ENCODE measurements at places on chromosomes 7 and 10.

DNA sequence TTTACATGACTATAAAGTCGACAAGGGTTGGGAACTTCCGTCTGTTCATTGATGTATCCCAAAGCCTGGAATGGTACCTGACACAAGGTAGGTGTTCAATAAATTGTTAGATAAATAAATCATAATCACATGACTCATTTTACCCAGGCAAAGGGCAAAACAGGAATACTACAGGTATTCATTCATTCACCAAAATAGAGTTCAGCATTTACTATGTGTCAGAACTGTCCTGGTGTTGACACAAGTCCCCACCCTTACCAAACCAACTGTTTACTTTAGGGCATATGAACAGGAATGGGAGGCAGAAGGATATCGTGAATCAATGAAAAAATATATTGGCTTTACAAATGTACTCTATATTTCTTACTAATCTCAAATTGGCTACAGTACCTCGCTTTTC is 666 bp upstream of the YAE1 start:
- no peak for DNase-seq

DNA sequence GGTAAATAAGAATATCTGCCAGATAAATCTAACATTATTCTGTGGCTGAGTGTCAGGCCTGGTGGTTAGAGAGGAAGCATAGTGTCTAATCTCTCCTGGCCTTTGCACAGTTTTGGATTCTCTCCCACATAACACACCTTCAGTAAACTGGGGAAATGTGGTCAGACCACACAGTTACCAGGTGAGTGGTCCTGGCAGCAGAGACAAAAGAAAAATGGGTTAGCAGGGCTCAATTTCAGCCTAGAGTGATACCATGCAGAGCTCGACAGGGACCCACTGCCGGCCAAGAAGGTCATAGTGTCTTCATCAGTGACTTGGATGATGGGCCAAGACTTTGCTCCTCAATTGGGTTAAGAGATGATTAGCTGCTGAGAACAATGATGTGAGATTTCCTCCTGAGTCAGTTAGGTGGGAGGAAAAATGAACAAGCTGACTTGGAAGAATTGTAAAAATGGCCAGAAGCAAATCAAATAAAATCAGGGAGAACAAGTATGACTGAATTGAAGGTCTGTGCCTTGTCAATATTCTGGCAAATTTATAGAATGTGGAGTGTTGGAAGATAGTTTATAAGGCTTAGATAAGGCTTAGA is 69.2 kb upstream of the EFCAB10 start:
- DNase-seq: no peak

DNA sequence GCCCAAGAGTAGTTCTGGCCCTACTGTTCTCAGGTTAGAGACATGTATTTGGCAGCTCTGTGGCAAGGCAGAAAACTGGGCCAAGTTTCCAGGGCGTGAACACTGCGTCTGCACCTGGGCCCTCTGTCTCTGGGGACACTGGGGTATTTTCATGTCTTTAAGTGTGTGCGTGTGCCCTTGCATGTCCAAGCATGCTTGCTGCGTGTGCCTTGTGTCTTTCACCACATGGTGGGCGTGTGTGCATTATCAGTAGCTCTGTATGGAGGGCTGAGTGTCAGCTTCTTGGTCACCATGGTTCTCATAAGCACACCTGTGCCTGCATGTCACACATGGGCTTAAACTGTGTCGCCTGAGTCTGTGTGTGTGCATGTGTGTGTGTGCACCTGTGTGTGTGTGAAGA is 69.3 kb downstream of the HIPK2 start:
- no peak for DNase-seq

DNA sequence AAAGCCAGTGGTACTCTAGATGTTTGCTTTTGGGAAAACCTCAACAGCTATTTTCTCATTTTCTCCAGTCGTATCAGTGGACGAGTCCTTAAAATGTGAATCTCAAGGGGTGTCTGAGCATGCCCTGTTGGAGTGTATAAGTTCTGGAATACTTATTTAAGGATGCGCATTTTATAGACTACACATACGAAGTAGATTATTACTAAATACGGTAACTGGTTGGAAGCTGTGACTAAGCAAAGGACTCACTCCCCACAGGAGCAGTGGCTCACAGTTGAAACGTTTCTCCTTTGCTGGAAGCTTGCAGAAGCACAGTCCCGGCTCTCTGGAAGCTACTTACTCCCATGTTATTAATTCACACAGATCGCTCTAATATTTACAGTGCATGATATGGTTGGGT is 90.8 kb upstream of the DNAJB6 start:
- DNase-seq: no peak

DNA sequence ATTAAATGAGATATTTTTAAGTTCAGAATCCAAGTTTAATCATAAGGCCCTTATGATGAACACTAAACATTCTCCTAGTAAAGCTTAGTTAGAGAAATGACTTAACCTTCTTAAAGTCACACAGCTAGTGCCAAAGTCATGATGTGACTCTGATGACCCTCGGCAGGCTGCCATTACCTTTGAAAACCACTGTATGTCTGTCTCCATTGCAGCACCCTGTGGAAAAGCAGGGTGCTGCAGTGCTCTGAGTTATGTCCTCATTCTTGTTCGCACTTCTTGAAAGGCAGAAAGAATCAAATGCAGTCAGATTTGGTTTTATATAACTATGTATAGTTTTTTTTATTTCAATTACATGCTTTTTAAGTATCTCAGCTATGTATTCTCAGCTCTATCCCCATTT is 105.0 kb downstream of the PHTF2 start:
- DNase-seq: no peak

DNA sequence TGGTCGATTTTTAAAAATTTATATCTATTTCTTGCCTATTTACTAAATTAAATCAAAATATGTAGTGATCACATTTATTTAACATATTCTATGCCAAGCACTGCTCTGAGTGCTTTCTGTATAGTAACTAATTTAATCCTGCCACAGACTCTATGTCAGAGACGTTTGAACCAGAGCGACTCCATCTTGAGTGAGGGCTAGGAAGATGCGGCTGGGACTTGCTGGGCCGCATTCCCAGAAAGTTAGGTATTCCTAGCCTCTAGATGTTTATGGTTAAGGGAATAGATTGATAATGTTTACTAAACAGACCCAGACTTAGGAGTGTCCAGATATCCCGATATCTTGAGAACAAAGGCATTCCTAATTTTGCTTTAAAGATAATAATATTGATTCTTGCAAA is 3.2 kb upstream of the GSTO1 start:
- no peak for DNase-seq

- no peak for DNase-seq
These were observed 19.5 kb upstream of the RHEB start for GRCh38 chr7:151539088-151539671.

DNA sequence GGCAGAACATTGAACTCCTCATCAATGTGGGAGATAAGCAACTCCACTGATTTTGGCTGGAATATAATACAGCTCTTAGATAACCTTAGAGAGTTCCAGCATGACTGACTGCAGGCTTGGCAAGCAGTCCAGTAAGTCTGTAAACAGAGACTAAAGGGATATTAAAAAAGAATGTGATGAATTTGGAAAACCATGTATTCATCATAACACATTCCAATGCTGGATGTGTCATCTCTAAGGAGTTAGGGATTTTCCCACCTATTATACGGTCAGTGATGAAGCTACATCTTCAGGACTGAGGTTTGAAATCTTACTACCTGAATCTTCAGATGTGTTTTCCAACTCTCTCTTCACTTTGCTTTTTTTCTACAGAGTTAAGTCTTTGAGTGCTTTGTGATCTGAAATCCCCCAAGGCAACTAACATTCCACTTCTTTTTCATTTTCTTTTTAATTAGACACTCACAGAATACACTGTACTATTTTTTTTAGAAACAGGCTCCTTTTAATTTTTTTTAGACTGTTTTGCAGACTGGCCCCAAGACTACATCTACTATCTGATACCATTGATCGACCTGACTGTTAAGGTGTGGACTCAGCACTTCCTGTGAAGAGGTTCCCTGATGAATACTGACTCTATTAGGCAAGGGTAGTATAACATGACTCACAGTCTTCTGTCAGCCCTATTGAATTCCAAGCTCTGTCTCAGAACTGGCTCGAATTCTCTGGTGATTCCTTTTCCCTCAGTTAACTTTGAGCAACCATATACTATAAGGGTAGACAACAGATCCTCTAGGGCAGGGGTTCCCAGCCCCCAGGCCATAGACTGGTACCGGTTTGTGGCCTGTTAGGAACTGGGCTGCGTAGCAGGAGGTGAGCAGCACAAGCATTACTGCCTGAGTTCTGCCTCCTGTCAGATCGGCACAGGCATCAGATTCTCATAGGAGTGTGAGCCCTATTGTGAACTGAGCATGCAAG is 678.2 kb downstream of the GRM8 start:
- no peak for DNase-seq

DNA sequence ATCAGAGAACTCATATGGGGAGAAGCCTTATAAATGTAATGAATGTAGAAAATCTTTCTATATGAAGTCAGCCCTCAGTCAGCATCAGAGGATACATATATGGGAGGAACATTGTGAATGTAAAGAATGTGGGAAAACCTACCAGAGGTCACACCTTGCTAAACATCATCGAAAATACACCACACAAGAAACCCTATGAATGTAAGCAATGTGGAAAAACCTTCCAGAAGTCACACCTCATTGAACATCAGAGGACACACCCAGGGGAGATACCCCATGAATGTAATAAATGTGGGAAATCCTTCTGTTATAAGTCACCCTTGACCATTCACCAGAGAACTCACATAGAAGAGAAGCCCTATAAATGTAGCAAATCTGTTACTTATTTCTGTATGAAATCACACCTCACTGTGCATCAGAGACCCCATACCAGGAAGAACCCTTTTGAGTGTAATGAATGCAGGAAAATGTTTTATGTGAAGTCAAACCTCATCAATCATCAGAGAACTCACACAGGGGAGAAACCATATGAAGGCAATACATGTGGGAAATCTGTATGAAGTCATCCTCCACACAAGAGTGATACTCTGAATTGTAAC is 30.8 kb downstream of the ZNF12 start:
- no peak for DNase-seq

GRCh38 chr7:71131256-71132126 is 453 bp upstream of the GALNT17 start:
- DNase-seq: peak; percentile 28

DNA sequence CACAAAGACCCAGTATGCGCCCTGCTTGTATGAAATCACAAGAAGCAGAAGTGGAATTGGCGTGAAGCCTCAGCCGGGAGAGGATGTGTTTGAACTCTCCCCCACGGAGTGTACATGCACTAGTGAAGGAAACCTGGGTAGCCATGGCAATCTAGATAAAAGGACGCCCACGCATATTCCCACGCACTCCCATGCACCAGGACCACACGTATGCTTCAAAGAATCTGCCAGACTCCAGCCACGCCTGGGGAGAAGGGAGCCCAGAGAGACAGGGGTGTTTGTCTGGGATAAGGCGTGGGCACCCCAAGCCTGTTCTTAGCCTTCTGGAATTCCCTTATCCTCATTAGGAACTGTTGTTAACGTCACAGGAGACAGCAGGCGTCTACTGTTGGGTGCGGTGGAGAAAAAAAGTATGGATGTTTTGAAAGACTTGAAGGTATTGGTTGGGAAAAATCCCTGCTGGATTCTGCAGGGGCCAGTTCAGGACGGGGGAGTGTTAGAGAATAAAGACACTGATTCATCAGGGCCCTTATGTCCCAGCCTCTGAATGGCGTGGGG is 28.9 kb upstream of the ECHDC3 start:
- no peak for DNase-seq

DNA sequence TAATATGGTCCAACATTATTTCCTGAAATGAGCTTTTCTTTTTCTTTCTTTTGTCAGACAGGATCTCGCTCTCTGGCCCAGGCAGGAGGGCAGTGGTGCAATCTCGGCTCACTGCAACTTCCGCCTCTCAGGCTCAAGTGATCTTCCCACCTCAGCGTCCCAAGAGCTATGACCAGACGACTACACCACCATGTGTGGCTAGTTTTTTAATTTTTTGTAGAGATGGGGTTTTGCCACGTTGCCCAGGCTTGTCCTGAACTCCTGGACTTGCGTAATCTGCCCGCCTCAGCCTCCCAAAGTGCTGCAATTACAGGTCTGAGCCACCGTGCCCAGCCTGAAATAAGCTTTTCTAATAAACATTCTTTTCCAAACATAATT is 48.6 kb downstream of the CUL2 start:
- no peak for DNase-seq

GRCh38 chr7:121278120-121279021 is 50.4 kb upstream of the WNT16 start:
- DNase-seq: no peak

- no peak for DNase-seq
These were observed 93.3 kb downstream of the CUL2 start for GRCh38 chr10:34996843-34997242.

GRCh38 chr7:87318741-87319140 is 26.7 kb upstream of the CROT start:
- DNase-seq: no peak

DNA sequence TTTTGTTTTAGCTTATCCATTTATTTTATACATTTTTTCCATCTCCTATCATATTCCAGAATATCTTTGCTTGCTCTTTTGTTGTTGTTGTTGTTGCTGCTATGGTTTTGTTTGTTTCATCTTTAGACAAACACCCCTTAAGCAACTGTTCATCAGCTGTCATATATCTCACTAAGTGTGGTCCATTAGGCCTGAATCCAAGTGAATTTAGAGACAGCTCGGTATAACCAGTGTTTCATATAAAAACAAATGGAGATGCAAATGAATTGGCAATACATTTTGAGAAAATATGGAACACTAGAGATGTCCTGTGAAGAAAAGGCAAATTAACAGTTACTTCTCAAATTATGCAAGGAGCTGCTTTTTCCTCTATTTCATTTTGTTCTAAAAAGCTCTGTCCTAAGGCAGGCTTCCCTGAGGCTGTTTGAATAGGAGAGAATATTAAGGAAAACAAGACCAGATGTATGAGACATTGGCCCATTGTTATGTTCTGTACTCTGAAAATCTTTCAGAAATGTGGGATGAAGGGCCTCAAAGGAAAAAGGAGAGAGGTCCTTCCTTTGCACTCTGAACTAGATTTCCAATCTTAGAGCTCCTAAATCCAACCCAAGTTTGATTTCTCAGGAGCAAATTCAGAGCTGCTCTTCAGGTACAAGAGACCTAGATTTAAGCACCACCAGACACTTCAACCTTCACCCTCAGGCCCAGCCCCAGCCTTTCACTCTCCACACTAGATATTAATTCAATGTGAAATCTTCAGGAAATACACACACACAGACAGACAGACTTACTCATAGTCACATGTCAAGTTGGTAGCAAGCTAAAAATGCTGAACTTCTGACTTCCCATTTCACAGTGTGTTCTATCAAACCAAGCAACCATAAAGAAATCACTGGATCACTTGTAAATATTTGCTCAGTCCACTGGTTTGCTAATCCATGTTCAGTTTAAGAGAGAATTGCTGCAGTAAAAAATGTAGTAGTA is 5.4 kb downstream of the TFEC start:
- no peak for DNase-seq

- DNase-seq: no peak
These were observed 6.2 kb downstream of the PLXNA4 start for GRCh38 chr7:132569884-132570614.

GRCh38 chr7:122256046-122256445 is 48.5 kb downstream of the FEZF1 start:
- DNase-seq: no peak
